Right lobe of liver (tissue), 6 donors: ENCODE measurements at places on chromosomes 5 and 9. TPM values are rescaled to one million over a fixed set of nuclear protein-coding genes. Genes with fewer than 3 reads are reported as not detected.

GRCh38 chr5:173672891-173673290, 56.4 kb upstream of the BOD1 start:
- no peak for DNase-seq

- no peak for DNase-seq
Observed at GRCh38 chr5:132272311-132273210, 15.1 kb downstream of the PDLIM4 start.

DNA sequence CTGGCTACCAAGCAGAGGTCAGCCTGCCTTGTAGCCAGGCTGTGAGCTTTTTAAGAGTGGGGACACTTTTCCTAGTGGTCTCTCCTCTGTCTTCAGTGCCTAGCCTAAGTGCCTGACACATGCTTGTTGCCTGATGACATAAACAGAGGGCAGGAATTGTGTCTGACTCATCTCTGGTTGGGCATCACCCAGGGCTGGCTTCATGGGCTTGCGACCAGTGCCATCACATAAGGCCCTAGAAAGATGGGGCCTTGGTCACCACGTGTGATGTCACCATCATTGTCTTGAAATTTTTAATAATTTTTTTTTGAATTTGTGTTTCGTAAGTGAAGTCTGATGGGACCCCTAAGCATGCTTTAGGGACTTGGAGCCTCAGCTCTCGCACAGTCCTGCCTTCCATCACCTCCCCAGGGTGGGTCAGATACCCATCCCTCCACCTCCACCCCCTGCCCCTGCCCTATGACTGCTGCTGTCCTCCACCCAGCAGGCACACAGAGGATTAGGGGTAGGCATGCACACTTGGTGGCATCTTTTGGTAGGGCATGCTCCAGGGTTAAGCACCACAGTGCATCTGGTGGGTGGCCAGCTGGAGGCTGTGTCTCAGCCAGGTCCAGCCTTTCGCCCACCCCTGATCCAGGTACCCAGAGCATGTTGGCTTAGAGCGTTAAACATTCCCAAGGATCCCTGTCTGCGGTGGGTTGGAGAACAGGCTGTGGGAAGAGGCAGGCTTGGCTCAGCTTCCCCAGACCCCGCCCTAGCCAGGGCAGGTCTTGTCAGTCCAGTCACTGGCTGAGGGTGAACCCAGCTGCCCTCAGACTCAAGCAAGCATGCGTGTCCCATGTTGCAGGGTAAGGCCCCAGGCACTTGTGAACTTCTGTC, 80.1 kb upstream of the SH3PXD2B start:
- DNase-seq = no peak

Gene ADGRV1
- total RNA-seq = 13.0 TPM

Gene CCDC183
- 1.0 TPM for total RNA-seq

DNA sequence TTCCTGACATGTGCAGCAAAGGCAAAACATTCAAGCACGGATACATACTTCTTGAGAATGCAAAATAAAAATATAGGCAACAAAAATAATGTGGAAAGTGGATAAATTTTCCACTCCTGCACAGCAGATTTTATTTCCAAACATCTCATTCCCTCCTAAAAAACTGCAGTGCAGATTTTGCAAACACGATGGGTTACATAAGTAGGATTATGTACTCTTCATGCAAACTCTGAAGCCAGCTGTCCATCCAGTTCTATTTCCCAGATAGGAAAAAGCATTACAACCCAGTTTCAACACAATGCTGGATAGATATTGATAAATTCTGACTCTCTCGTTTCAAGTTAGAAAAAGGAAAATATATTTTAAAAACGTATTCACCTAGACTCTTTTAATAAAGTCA, 52.7 kb upstream of the CCNG1 start:
- DNase-seq = no peak

GRCh38 chr5:61809651-61810050, 477.6 kb downstream of the ZSWIM6 start:
- no peak for DNase-seq

DNA sequence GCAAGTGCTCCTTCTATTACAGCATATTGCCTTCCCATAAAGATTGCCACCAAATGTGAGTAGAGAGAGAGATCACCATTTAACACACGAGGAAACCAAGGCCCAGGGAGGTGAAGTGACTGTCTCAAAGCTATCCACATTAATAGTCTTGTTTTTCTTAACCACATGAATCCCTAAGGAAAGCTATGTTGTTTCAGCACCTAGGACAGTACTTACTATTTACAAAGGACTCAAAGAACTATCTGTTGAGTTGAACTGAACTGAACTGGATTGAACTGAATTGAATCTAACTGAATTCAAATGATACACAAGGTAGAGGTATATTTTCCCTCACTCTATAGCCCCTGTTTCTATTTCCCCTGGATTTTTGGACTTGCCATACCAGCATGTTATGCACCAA, 430.4 kb downstream of the CAAP1 start:
- DNase-seq = no peak

DNA sequence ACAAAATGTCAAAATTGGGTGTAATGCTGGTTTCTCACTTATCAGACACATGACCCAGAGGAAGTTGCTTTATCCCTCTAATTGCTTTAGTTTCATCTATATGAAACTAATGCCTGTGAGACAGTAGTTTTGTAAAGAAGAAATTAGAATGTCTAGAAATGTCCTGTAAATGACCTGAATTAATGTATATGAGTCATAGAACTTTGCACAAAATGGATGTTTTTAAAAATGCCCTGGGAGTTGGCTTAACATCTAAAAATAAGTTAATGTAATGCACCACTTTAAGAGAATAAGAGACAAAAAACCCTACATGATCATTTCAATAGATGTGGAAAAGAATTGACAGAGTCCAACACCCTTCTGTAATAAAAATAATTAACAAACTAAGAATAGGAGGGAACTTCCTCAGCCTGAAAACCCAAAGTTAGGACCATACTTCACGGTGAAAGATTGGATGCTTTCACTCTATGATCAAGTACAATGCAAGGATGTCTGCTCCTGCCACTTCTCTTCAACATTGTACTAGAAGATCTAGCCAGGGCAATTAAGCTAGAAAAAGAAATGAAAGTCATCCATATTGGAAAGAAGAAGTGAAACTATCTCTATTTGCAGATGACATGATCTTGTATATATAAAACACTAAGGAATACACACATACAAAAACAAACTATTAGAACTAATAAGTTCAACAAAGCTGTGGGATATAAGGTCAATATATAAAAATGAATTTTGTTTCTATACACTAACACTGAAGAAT, 117.9 kb downstream of the MELK start:
- DNase-seq = no peak

- no peak for DNase-seq
Observed at GRCh38 chr5:111997711-111998110, 240.7 kb upstream of the NREP start.

DNA sequence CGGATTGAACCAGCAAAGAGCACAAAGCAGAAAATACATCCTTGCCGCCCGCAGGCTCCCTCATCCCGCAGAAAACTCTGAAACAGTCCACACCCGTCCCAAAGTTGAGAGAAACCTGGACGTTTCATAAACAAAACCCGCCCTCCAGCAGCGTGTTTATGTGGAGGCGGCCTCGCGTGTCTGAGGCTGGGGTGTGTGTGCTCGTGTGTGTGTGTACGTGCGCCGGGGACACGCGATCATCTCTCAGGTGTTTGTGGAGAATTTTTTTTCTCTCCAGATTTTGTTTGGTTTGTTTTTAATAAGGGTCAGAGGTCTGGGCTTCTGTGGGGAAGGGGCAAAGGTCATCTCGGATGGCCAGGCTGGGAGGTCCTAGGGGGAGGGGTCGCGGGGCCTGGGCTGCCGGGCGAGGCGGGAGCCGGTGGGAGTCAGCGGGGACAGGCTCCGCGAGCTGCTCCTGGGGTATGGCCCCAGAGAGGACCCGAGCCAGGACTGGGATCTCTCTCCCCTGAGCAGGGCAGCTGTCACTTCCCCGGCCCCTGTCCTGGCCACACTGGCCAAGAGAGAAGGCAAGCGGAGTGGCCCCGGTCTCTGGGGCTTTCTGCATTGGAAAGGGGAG, 206.4 kb downstream of the C9orf50 start:
- DNase-seq = peak; percentile 76

Gene FAT2
- total RNA-seq = not detected

DNA sequence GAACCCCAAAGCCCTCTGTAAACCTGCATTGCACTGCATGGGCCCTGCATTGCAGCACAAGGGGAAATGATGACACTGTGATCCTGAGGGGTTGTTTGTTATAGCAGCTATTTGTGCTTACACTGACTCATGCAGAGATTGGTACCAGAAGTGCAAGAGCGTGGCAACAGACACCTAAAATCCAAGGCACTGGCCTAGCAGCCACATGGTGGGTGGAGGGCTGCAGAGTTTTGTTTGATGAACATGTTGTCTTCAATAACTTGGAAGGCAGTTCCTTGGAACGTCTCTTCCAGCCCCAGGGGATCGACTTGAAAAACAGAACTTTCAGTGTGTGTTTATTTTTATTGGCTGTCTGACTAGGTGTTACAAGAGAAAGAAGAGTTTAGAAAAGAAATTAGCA, 14.5 kb downstream of the FCN2 start:
- DNase-seq = no peak

Gene DAPK1
- total RNA-seq = 51.6 TPM

Gene CDH9
- total RNA-seq = not detected

DNA sequence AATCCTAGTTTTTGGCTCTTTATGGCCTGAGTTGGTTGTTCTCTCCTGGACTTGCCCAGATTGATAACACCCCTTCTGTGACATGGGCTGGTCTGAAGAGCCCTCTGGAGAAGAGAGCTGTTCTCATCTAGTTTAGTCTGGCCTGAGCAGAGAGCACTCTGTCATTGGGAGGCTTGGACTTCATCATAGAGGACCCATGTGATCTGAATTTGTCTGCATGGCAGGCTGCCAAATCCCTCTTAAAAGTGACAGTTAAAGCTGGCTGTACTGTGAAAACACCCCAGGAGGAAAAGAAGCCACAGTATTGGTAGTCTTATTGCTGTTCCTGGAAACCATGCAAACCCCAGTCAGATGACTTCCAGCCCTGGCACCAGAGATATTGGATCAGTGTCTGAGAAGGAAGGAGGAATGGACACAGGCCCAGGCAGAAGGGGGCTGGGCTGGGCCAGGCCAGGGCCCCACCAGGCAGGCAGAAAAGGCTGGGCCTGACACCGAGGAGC, 3.7 kb upstream of the WDR31 start:
- DNase-seq = peak; percentile 87

DNA sequence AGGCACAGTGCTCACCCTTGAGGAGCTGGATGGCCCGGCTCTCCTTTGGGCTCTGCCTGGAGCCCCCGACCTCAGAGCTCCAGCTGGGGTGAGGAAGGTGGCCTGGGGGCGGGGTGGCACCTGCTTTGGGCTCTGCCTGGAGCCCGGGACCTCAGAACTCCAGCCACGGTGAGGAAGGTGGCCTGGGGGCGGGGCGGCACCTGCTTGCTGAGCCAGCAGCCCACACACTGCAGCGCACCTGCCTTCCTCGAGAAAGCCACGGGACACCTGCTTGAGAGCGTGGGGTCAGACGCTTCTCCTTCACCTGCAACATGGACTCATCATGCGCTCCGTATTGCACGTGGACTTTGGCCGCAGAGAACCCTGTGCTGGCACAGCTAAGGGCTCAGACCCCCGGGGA, 51.8 kb downstream of the IRX2 start:
- DNase-seq = no peak

Gene ZBED3
- total RNA-seq = 29.4 TPM

DNA sequence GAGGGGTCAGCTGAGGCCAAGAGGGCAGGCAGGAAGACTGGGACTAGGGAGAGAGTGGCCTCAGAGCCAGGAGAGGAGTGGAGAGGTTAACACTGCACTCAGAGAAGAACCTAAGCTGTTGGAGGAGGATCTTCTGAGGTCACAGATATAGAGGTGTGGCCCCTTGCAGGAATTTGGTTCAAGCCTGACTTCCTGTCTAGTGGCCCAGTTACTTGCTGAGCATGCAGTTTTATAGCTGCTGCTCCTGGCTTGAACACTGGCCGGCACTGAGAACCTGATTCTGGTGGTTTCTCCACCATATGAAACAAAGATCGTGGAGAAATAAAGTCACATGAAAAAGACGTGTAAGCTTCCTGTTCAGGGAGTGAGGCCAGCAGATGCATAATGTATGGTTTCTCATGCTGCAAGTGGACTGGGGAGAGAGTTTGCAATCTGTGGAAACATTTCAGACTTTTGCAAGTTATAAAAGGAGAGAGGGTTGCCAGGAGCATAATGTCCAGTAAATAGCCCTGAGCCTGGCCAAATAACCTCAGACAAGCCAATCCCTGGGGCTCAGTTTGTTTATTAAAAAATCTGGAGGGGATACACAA, 82.6 kb downstream of the GALNT10 start:
- DNase-seq = no peak

Gene GAS1
- total RNA-seq = 3.1 TPM

DNA sequence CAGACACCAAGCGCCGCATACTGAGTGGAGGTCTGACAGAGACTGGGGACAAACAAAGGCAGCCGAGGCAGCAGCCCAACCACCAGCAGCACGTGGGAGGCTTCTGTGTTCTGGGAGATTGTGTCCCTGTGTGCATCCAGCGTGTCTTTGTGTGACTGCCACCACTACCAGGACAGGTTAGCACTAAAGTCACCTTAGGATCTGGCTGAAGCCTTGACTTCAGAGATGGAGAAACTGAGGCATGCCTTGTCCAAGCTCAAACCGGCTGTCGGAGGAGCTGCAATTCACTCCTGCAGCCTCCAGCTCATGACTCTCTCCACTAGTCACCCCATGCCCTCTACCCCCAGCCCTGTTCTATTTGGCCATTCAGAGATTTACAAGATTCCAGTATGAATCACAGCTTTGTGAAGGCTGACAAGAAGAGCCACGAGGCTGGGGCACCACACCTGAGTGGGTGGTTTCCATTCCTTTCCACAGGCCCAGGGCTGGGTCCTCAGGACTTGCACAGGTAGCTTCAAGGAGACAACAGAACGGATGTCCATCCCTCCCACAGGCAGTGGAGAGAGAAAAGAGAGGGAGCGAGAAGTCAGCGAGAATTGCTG, 69.3 kb downstream of the SHB start:
- no peak for DNase-seq

DNA sequence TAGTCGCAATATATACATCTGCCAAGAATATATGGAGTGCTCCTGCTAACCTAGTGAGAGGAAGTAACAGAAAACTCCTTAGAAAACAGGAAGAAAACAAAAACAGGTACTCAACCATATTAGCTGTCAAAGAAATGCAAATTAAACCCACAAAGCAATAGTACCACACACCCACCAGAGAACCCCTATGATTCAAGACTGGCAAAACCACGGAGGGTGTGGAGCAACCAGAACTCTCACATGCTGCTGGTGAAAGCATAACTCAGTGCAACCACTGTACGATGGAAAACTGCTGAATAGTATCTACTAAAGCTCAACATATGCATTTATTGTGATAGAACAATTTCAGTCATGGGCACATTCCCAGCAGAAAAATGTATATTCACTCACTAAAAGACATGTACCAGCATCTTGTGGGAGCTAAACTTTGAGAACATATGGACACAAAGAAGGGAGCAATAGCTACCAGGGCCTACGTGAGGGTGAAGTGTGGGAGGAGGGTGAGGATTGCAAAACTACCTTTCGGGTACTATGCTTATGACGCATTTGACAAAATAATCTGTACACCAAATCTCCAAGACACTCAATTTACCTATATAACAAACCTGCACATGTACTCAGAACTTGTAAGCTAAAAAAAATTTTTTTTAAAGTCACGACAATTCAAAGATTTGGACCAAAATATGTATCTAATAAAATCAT, 34.0 kb downstream of the PTPN3 start:
- DNase-seq = no peak
